ENCODE measurements at places on chromosomes 4 and X.

- DNase-seq = no peak
Observed at GRCh38 chr4:1381944-1382541, 24.2 kb downstream of the NKX1-1 start.

GRCh38 chr4:600850-601515 lies 24.4 kb upstream of the PDE6B start:
- no peak for DNase-seq

DNA sequence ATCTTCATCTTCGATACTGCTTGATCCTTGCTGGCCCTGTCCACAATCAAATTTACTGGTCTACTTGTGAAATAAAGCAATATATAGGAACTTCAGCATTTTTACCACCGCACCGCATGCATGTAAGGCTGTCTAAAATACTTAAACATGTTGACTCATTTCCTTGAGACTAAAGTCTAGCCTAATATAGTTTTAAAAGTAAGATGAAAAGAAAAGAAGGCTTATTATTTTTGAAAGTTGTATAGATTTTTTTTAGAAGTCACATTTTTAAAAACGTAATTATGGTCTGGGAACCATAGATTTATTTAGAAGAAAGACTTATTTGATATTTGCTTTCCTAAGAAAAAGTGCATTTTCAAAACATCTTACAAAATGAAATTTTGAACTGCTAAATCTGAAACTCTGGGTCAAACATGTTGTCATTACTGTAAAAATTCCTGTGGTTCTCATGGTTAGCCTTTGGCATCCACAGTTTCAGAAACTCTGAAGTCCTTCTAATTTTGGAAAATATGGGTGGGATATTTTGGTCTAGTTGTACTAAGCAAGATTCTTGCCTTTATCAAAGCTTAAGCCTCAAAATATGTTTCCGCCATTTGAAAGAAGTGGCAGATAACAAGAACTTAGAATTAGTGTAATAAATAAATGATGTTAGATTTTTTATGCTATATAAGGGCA lies 423.5 kb upstream of the CTSO start:
- DNase-seq = no peak

DNA sequence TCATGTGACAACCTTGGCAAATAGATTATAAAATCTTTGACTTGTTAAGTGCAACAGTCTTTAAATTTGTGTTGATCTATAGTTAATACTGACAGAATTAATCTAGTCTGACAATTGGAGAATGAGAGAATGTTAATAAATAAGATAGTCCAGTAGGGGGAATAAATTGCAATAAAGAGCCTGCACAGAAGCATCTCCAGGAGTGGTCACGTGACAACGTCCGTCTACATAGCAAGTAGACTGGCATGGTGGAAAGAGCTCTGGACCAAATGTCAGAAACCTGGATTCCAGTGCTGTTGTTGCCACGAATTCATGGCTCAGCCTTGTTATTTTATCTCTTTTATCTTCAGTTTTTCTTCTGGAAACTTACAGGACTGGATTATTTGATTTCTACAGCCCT lies 436.5 kb downstream of the RAB28 start:
- no peak for DNase-seq

DNA sequence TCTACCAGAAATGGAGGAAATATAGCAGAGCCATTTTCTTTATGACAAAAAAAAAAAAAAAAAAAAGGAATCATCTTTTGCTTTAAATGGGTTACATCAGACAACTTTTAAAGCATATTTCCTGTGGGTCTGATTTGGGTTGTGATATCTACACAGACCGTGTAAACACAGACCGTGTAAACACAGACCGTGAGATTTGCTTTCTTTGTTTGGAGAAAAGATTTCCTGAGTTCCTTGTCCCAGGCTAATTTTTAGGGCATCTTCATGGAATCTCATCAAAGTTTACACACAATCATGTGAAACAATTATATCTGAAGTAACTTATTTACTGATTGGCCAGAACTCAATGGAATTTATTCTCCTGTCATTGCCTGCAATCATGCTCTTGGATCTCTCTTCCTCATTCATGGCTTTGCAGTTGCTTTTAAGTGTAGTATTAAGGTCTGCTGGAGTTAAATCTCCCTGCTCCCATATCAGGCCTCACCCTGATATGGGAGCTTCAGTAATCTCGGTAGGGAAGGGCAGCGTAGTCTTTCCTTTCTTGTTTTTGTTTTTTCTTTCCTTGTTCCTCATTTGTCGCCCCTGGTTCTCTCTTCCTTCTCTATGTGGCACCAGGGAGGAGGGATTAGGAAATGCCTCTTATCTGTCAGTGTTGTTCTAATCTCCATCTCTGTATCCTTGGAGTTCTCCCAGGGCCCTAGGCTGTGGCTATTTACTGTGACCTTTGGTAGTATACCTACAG lies 248.6 kb upstream of the JADE1 start:
- DNase-seq = no peak

DNA sequence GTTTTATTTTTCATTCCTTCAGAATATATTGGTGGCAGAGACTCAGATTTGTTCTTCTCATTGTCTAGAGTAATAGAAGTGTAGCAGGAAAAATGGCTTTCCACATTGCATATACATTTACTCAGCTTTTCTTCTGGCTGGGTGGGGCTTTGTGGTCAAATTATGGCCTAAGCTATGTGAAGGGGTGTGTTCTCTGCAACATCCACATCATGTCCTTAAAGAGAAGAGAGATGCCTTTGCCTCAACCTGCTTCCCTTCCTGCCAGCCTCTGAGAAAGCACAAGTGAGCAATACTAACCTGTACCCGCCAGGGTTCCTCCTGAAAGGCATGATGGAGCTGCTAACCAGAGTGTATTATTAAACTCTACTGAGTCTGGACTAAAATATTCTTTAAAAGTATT lies 695.6 kb upstream of the FAM241A start:
- DNase-seq = no peak

DNA sequence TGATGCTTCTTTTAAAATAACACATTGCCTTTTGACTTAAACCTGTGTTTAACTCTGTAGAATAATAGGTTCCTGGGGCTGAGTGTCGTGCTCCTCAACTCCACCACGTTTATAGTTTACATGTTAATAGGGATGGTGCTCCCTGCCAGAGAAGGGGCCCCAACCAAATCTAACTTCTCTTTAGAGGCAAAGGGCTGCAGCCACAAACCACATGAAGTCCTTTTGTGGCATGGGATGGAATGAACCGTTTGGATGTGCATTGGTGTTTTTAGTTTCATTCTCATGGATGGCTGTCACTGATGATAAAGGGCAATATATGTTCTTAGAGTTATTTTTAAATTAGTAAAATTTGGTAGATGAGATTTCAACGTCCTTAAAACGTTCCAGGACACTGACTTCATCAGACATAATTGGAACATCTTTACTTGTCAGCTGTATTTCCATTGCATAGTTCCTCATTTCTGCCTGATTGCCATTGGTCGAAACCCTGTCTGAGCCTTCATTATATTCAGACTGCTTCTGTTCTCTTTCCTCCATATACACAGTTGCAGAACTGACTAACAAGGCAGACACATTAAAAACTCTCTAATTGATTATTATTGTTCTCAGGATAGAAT lies 60.4 kb upstream of the HPF1 start:
- no peak for DNase-seq

GRCh38 chr4:65880594-65880993 lies 210.3 kb upstream of the EPHA5 start:
- DNase-seq = no peak

DNA sequence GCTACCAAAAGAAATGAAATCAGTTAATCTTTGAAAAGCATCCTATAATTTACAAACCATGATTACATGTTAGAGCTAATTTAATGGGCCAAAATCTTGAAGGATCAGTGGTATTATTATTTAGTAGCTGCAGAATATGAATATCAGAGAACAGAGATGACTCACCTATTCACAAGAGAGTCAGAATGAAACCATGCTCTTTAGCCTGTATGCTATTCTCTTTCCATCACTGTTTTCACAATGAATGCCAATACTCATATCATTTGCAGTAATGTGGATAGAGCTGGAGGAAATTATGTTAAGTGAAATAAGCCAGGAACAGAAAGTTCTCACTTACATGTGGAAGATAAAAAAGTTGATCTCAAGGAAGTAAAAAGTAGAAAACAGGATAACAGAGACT lies 414.1 kb downstream of the CENPC start:
- DNase-seq = no peak

- no peak for DNase-seq
Observed at GRCh38 chr4:140094438-140095420, 59.3 kb downstream of the MAML3 start.

- DNase-seq = no peak
Observed at GRCh38 chrX:10398215-10398614, 222.2 kb downstream of the MID1 start.

GRCh38 chr4:186831574-186831973 lies 107.9 kb upstream of the FAT1 start:
- DNase-seq = no peak

DNA sequence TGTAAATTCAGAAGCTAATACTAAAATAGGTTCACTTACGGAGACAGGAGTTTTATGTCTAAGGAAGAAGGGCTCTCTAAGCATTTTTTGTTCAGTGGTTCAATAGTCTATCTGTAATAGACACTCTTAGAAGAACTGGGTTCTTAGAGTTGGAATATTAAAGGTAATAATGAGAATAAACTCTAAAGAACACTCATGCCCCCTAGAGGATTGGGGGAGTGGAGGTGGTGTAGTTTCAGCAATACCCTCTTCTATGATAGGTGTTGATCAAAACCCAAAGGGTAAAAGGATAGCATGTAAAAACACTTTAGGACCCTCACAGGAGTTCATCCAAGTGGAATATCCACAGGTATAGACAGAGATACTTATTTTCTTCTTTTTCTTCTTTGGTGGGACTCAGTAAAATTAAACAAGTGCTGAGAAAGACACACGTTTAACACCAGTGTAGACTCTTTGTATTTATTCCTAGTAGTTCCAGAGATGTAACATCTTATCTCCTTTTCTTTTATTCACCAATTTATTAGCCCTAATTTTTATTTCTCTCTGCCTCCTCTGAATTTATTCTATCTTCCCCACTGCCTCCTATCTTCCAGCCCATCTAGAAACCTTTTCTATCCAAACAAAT lies 25.7 kb upstream of the MND1 start:
- no peak for DNase-seq

DNA sequence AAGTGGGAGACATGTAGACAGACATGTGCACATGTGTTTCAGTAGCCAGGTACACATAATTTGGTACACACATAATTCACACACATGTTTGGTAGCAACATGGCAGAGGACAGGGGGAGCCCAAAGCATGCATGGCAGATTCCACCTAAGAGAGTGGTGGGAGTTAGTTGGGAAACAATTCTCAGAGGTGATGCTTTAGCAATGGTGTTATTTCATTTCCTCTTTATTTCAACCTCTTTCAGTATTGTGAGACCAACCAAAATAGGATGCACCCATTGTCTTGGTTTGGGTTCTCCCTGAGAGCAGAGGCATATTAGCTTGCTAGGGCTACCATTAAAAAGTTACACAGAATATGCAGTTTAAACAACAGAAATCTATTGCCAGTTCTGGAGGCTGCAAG lies 92.2 kb upstream of the ANXA3 start:
- DNase-seq = no peak

- DNase-seq = peak; percentile 1
Observed at GRCh38 chr4:90357117-90357710, 230.0 kb downstream of the CCSER1 start.

DNA sequence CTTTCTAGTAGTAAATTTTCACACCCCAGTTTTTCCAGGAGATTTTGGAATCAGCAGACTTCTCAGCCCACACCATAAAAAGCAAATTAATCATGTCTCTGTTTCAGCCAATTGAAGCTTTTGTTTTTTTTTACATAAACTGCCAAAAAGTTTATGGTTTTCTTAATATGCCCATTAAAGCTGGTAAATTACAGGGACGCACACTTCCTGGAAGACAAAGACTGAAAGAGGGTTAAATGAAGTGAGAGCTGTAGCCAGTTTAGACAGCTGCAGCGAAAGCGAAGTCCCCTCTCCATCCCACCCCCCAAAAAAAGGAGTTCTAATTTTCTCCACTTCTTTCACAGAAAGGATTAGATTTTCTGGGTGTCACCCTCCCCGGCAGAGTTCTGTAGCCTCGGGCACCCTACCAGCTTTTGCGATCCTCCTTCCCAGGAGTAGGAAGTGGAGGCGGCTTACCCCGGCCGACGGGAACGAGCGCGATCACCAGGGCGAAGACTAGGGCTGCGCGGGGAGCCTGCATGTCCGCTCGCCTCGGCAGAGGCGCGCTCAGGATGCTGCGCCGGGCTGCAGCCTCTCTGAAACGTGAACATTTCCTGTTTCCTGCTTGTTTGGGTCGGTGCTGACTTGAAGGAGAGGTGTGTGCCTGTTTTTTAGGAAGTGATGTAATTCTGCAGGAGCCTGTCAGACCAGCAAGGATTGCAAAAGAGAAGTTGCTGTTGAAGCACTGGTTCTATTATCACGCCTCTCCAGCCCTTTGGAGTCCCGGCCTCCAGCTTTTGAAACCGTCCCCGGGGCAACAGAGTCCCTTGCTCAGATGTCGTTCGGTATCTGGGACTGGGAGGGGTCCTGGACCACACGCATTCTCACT lies at the start of gene TMEM154:
TMEM154 (minus strand) TSS at position 584 of the 868 bp plus-strand sequence; CDS start at position 520, 64 bp downstream.
- no peak for DNase-seq

DNA sequence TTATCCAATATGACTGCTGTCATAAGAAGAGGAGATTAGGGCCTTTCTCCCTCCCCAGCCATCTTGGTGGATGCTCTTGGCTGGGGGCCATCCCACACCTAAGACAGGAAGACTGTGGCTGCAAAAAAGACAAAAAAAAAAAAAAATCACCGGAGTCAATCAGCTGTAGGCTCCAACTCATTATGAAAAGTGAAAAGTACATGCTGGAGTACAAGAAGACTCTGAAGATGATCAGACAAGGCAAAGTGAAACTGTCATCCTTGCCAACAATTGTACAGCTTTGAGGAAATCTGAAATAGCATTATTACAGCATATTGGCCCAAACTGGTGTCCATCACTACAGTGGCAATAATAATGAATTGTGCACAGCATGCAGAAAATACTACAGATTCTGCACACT lies 5.2 kb downstream of the EGFL6 start:
- no peak for DNase-seq

DNA sequence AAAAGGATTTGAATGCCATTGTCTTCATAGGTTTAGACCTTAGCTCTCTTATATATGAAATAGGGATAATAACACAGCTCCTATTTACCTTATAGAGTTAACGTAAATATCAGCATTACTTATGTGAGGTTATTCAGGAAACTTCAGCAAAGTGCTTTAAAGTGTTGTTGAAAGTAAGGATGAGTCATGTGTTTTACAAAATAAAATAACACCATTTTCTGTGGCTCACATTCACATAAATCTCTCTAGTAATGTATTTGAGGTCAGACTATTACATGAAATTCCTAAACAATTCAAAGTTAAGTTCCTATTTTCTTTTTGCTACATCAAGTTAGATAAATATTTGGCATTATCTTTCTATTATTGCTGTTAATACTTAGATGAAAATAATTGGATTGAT lies 2.9 kb downstream of the GNRHR start:
- no peak for DNase-seq

DNA sequence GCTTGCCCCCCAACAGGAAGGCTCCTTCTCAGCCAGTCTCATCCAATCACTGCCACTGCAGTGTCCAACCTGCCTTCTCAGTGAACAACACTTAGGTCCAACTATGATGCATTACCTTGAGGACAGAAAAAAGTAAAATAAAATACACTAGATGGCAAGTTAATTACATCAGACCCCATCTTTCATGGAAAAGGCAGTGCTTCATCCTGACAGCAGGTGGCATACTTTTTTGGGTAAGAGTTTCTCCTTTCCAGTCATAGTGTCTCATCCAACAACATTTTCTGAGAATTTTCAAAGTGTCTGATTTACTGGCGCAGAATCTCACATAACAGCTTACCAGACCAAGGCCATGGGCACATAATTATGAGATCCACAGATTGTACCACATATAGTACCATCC lies 1742.8 kb downstream of the PCDH7 start:
- DNase-seq = no peak

GRCh38 chrX:13658602-13659001 lies 5.7 kb downstream of the TCEANC start:
- DNase-seq = no peak
